ENCODE measurements at places on chromosomes 2 and 18.
A peak's percentile ranks its signal among the peaks of the same experiment; 100 is the strongest.

DNA sequence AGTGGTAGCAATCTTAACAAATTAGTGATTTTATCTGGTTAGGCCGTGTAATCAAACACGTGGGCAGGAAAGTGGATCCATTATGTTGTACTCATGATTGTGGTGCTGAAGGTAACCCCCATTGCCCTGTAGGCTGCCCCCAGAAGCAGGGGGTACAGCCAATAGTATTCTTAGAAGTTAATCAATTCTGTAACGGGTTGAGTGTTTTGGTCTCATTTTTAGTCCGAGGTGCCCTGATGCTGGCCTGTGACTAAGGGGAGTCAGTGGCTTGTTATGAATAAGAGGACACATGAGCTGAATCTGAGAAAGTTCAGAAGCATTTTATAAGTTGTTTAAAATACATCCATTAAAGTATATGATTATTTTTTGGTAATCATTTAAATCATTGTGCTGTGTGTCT lies 8.6 kb downstream of the EPAS1 start:
- no peak for DNase-seq

GRCh38 chr18:57581301-57581934 lies 5.1 kb downstream of the FECH start:
- no peak for DNase-seq

GRCh38 chr2:180520921-180521581 lies 459.4 kb upstream of the UBE2E3 start:
- DNase-seq: no peak

DNA sequence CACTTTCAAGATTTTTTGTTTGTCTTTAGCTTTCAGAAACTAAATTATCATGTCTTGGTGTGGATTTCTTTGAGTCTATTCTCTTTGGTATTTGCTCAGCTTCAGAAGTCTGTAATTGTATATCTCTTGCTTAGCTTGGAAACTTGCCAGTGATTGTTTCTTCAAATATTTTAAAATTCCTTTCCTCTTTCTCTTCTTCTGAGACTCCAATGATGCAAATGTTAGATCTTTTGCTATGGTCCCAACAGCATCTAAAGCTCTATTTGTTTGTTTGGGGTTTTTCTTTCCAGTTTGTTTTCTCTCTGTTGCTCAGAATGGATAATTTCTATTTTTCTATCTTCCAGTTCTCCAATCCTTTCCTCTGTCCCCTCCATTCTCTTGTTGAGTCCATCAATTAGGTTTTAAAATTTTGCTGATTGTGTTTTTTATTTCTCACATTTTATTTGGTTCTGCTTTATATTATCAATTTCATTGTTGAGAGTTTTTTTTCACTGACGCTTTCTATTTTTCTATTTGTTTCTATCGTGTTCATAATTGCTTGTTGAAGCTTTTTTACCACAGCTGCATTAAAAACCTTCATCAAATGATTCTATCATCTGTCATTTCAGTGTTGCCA lies 81.5 kb upstream of the DAPL1 start:
- no peak for DNase-seq

DNA sequence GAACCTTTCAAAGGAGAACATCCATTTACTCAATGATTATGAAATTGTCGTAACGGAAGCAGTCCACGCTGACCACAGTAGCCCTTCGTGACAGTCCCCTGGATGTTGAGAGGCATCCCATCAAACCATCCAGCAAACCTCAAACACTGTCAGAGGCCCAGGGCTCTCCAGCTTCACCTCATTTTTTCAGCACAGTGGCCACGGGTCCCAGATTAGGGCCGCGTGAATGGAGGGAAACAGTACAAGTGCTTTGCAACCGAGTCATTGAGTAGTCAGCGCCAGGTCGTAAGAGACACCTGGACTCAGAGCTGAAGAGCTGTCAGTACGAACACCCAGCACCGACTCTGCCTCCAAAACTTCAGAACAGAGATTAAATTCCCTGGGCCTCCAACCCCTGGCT lies 552.5 kb upstream of the SALL3 start:
- no peak for DNase-seq

DNA sequence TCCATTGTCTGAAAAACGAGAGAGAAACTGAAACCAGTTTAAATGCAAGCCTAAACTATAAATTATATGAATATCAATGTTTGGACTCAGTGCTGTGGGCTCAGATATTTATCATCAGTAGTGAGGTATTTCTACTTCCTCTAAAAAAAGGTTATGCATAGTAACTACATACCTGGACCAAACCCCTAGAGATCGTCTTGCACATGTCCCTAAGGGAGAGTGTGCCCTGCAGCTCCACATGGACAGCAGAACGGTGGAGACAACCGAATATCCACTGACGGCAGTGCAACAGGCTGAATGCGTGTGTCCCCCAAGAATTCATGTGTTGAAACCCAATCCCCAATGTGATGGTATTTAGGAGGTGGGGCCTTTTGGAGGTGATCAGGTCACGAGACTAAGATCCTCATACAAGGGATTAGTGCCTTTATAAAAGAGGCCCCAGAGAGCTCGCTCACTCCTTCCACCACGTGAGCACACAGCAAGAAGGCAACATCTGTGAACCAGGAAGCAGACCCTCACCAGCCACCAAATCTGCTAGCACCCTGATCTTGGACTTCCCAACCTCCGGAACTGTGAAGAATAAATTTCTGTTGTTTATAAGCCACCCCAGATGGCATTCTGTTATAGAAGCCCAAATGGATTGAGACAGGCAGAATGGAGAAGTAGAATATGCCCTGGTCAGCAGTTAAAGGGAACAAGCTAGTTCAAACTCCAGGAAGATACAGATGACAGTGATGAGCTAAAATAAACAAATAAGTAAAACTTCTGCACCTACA lies 208.4 kb downstream of the ANAPC1 start:
- DNase-seq: no peak

GRCh38 chr2:3033315-3033714 lies 344.3 kb downstream of the EIPR1 start:
- DNase-seq: no peak

DNA sequence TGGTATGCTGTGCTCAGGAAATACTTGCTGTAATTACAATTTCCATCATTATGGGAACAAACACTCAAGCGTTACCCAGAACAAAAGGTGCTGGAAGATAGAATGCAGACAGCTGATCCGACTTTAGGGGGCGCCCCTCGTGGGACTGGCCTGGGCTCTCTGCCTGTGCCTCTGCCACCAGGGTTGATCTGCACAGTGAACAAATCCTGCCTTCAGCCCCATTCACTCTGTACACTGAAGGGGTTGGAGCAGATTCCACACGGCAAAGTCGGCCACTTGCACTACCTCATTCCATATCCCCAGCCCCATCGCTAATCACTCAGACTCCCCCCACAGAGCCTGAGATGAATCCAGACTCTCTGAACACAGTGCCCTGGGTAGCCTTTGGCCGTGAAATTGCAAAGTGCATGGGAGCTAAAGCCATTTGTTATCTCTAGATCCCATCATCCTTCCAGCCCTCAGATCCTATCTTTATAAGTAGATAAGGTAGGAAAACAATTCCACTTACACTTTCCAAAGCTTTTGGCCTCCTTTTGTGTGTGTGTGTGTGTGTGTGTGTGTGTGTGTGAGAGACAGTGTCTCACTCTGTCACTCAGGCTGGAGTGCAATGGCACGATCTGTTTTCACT lies 69.3 kb downstream of the INPP5D start:
- peak; percentile 71 for DNase-seq

GRCh38 chr2:63093502-63093901 lies 42.9 kb downstream of the OTX1 start:
- no peak for DNase-seq

DNA sequence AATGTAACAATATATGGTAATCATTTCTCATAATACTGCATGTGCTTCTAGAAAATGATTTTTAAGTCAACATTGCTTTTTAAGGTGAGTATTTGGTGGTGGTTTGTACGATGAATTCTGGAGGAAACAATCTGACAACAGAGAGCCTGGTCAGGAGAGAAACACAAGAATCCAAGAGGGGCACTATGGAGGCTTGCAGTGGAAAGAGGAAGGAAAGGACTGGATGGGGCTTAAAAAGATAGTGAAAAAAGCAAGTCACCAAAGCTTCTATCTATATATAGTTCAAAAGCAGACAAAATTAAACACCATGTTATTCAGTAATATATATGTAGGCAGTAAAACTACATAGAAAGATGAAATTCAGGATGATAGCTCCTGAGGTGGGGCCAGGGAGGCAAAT lies 109.4 kb upstream of the SERTAD2 start:
- no peak for DNase-seq

GRCh38 chr2:189541591-189541990 lies 39.0 kb downstream of the SLC40A1 start:
- no peak for DNase-seq

GRCh38 chr2:29742656-29743055 lies 178.7 kb downstream of the ALK start:
- DNase-seq: no peak

DNA sequence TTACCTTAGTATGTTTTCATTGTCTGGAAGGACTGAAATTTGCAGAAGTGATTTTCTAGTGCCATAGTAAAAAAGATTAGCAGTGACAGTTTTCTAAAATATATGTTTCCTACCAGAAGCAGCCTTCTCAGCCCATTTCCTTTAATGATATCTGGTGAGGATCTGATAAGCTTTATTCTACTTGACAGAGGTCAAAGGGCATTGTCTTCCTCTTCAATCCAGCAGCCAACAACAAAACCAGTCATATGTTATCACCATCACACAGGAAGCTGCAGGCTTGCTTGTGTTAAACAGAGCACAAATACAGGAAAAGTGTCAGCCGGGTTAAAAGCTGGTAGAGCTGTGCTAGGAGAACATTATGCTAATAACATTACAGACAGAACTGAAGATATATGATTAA lies 35.6 kb upstream of the ZSWIM2 start:
- DNase-seq: no peak

DNA sequence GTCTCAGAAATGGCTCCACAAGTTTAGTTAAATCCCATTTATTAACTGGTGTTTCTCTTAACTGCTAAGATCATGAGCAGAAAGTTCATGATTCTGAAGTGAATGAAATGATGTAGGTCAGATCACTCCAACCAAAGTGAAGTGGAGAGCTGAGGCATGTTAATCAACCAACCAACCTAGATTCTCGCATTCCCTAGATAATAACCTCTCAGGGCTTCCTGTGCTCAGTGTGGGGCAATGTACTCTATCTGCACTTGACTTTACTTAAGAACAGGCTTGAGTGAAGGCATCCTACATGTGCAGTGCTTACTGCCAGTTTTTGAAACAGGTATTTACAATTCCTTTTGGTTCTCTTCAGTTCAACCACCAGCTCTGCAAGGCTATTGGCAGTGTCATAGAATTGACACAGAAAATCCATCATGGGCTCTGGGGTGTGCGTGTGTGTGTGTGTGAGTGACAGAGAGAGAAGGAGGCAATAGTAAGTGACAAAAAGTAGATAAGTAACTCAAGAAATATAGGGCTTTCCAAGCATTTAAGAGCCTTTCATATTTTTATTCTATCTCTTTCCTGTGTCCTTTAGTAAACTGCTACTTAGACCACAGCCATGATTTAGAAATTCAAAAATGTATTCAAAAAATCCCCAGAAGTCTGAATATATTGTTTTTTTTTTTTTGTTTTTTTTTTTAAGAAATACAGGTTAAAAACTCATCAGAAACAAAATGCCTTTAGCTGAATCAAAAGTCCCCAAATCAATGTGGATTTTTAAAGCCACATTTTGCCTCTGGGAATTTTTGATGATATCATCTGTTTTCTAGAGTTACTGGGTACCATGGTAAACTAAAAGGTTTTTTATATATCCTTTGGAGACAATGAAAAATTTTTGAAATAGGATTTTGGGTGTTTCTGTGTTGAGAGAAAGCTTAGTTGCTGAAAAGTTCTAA lies 28.6 kb downstream of the DOCK10 start:
- no peak for DNase-seq

GRCh38 chr2:46502291-46502885 lies 23.0 kb downstream of the TMEM247 start:
- no peak for DNase-seq

- no peak for DNase-seq
Observed at GRCh38 chr18:631560-631959, 25.9 kb upstream of the TYMS start.

- DNase-seq: no peak
Observed at GRCh38 chr2:51812138-51812866, 780.4 kb upstream of the NRXN1 start.

GRCh38 chr2:237012004-237012403 lies 73.7 kb upstream of the COPS8 start:
- no peak for DNase-seq

DNA sequence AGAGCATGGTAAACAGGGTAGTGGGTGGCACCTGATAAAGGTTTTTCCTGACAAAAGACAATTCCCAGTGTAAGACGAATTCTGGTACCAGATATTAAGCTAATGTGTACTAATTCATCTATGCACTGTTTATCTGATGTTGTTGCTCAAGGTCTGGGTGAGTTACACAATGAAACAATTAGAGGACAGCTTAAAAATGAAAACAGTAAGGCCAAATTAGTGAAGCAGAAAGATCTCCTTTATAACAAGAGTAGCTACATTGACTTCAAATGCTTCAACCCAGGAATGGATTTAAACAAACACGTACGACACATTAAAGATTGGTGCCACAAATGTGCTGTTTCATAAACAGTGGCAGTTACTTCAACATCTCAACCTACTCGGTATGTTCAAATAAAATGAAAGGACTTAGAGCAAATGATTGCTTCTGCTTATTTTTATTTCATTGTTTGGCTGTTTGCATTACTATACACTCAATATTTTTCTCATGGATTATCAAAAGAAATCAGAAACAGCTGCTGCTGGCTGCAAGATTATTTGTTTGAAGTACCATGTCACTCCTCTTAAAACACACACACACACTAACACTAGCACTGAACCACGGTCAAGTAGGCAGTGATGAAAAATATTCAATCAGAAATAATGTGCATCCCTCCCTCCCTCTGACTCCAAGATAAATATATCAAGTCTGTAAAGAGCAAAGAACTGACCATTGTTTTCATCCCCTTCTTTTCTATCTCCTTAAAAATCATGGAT lies 94.4 kb upstream of the RND3 start:
- no peak for DNase-seq

DNA sequence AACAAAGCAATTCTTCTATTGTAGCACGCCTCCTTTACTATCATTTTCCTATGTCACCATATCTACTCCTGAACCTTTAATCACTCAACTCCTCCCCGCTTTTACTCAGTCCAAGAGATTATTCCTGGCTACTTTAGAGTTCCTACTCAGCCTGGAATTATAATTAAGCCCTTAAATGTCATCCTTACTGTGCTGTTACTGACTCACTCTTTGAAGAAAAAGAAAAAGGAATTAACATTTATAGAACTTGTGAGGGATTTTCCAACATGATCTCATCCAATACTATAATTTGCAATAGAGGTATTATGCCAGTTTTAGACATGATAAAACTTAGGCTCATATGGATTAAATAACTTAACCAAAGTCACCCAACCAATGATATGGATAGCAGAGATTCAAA lies 61.7 kb downstream of the CCDC88A start:
- DNase-seq: no peak
